T-helper 1 cell (primary cell): ENCODE measurements at places on chromosomes 11 and 22.

DNA sequence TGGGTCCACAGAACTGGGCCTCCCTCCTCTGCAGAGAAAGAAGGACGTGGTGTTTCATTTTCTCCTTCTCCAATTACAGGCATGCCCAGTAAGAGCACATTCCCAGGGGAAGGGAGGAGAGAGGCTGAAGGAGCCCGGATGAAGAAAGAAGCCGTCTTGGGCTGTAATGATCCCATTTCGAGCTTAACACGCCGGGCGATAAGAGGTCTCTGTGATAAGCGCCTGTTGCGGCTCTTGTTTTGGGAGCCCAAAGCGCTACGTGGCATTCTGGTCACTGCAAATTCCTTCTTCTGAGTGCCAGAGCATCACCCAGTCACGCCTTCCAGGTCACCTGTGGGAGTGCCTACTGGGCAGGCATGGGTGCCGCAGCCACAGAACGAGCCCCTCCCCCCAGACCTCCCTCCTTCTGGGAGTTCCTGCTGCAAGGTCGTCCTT, 57.5 kb downstream of the ANO1 start:
- DNase-seq, result no peak

- no peak for DNase-seq
Measured at GRCh38 chr11:95686265-95686664, 103.3 kb downstream of the FAM76B start.

DNA sequence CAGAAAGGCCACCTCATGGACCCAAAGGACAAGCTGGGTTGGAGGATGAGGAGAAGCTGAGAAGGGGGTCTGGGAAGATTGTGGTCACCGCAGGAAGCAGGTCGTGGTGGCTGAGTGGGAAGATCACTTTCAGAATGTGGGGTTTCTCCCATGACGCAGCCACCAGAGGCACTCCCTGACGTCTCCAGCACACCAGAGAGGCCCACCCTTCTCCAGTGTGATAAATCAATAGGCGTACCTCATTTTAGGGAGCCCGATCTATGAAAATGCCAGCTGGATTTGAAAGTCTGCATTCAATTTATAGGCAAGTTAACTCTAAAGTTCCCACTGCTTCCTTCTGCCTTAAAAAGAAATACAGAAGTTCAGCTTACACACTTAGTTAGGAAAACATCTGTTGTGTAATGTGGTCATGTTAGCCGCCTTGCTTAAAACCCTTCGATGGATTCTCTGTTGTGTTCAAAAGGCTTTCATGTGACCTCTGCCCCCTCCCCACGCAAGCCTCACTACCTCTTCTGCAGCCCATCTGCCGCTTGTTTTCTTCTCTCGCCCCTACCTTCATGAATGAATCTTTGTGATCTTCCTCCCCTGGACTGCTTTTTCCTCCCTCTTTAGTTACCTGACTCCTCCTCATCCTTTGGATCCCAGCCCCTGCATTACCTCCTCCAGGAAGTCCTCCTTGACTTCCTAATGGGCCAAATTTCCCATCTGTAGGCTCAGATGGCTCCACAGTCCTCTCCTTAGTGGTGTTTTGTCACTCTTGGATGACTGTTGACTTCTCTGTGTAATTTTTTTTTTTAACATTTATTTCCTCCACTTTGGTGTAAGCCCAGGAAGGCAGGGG, 10.7 kb downstream of the TSPAN18 start:
- no peak for DNase-seq

- no peak for DNase-seq
Measured at GRCh38 chr11:114348200-114349191, 51.8 kb downstream of the C11orf71 start.

DNA sequence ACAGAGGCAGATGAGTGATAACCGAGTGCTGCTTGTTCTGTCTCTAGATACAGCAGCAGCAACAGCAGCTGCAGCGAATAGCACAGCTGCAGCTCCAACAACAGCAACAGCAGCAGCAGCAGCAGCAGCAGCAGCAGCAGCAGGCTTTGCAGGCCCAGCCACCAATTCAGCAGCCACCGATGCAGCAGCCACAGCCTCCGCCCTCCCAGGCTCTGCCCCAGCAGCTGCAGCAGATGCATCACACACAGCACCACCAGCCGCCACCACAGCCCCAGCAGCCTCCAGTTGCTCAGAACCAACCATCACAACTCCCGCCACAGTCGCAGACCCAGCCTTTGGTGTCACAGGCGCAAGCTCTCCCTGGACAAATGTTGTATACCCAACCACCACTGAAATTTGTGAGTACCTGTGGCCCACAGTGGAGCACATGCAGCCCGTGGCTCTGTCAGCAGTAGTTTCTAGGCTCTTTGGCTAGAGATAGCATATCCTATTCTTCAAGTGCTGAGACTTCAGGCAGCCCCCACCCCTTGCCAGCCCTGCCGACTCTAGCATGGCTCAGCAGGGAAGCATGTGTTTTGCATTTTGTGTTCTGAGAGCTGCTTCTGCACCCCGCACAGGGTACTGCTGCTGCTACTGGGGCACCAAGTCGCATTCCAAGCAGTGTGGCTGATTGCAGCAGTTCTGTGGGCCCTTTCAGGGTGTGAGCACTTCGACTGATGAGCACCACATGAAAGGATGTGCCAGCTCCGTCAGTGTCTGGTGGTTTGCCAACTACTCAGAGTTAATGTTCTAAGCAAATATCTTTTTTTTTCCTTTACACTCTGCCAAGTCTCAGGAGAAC, 59.2 kb downstream of the MED15 start:
- peak; percentile 63 for DNase-seq

GRCh38 chr11:97229936-97230335, 840.1 kb downstream of the JRKL start:
- DNase-seq, result no peak

- no peak for DNase-seq
Measured at GRCh38 chr11:67027483-67027930, 4.6 kb downstream of the SYT12 start.

DNA sequence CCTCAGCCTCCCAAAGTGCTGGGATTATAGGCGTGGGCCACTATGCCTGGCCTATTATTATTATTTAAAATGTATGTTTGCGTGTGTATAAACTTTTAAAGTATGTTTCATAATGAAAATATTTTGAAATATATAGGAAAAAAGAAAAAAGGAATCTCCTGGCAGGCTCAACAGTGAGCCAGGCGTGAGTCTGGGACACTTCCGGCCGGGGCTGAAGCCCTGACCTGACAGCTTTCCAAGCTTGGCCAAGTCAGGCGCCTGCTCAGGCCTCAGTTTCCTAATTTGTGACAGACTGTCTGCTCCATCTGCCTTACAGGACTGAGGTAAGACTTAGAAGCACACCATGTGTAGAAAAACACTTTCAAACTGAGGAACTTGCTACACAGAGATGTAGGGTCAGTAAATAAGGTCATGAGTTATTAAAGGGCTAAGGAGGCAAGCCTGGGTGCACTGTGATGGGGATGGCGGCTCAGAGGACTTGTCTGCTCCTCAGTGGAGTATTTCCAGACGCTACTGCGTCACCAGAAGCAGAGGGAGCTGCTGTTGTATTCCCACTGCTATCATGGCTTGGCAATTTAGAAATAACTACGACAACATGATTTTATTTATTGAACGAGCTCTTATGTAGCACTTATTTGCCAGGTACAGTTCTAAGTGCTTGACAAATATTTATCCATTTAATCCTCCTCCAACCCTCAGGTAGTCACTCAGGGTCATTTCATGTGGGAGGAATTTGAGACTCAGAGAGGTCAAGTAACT, 100.1 kb downstream of the PRR5L start:
- DNase-seq, result no peak

DNA sequence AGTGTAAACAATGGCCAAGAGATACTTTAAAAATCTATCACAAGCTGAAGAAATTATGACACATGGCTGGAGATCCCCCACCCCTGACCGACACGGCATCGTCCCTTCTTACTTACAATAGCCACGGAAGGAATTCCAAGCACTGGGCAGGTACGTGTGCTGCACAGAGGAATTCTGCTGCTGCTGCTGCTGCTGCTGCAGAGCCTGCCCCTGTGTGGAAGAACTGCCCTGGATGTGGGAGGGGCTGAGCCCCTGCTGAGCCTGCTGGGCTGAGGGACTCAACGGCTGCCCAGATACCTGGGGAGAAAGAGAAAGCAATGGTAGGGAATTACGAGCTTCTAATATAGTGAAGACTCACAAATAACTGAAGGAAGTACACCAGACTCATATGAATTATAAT, 15.0 kb upstream of the NFRKB start:
- DNase-seq, result no peak

- DNase-seq, result peak; percentile 27
Measured at GRCh38 chr22:44454113-44454769, 43.8 kb downstream of the RTL6 start.

GRCh38 chr11:8828580-8829361, 82.2 kb upstream of the AKIP1 start:
- no peak for DNase-seq

DNA sequence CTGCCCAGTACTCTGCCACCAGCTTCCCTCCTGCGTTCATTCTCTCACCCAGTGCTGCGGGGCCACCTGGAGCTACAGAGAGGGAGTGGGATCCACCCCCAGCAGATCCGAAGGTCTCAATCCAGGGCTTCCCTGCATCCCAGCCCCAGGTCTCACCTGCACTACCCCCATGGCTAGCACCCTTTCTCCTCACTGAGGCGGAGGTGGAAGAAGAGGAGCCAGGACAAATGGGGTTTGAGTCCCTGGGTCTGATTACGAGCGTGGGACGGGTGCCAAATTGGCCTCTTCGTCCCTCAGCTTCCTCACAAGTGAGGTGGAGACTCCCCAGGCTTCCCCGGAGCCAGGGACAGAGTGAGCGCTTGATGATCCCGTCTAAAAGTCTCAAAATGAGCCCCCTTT, 64.2 kb downstream of the NFAM1 start:
- no peak for DNase-seq

DNA sequence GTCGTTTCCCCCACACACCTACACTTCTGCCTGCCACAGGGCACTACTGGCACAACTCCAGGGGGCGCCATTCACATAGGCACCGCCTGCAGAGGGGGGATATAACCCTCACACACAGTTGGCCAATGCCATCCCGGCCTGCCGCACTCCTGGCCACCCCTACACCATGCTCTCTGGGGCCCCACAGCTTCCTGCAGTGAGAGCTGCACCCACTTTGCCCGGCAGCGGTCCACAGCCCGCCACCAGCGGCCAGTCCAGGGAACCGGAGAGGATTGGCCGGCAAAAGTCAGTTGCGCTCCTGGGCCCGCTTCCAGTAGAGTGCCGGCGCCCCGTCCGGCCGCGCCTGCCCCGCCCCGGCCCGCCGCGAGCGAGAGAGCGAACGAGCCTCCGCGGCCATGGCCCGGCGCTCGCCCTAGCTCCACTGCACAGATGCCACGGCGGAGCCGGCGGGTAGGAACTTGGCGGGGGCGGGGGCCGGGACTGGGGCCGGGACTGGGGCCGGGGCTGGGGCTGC, 25.6 kb upstream of the SUSD2 start:
- DNase-seq, result peak; percentile 50

DNA sequence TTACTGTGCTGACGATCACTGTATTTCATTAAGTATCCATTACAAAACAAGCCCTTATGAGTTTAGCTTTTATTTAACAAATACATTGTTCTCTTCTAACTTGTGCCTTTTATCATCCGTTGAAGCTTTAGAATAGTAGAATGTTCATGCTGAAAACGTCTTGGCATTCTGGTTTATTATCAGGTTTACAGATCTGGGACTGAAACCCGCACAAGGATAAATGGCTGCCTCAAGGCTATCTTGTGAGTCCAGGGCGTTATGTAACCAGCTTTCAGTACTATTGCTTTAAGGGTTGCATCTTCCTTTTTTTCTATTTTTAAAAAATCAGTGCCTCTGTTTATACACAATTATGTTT, 66.6 kb upstream of the PRODH start:
- DNase-seq, result no peak

DNA sequence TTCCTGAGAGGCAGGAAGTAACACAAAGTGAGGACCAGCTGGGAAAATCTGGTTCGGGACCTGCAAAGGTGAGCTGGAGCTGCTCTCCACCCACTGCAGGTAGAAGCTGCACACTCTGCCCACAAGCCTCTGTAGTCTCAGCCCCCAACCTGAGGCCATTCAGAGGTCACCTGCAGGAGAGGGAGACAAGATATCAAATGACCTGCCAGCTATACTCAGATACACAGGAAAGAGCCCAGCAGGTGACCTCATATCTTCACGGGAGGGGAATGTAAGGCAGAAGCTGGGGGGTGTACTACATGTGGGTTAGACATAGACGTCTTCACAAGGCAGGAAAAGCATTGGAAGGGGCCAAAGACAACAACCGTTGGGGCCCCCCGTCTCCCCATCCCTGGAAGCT, 86.1 kb downstream of the APIP start:
- DNase-seq, result no peak

- DNase-seq, result no peak
Measured at GRCh38 chr11:67656278-67656922, 5.9 kb upstream of the ACY3 start.

GRCh38 chr11:66230156-66230555, 38.3 kb upstream of the RAB1B start:
- no peak for DNase-seq

DNA sequence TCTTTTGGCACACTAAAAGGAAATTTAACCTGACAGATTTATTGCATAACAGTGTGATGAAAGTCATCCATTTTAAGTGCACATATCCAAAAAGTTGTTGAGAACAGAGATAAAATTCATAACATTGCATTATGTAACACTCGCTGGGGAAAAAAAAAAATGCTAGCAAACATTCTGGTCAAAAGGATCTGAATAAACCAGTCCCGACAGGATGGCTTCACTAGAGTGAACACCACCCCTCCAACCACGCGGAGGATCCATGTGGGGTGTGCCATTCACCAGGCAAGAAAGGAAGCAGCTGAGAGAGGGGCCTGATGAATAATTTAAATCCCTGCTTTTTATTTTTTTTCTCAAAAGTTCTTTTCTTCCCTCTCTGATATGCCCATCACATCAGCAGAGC, 258.7 kb downstream of the DCDC1 start:
- no peak for DNase-seq

GRCh38 chr11:30735946-30736345, 149.8 kb upstream of the MPPED2 start:
- DNase-seq, result no peak

GRCh38 chr22:20102203-20102780, 13.6 kb upstream of the RANBP1 start:
- no peak for DNase-seq

- no peak for DNase-seq
Measured at GRCh38 chr22:47053726-47054141, 291.3 kb downstream of the TBC1D22A start.
